T-helper 9 cell (primary cell): ENCODE measurements at places on chromosomes 3 and 15.

DNA sequence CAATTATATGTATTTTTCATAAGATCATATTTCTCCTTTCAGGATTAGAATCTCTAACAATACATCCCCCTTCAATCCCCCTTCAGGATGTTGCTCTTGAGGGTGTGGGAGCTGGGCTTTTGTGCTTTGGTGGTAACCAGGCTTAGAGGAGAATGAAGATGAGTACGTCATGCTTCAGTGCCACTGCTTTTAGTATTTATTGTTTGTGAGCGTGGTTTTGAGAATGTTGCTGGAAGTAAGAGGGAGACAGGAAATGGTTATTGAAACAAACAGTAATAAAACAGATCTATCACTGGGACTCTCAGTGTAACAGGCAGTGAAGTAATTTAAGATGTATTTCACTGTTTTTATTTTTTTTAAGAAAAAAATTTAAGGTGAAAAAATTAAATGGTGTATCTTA, 35.3 kb downstream of the GBE1 start:
- DNase-seq: no peak

GRCh38 chr3:14719006-14719405, 44.1 kb downstream of the C3orf20 start:
- DNase-seq: no peak

DNA sequence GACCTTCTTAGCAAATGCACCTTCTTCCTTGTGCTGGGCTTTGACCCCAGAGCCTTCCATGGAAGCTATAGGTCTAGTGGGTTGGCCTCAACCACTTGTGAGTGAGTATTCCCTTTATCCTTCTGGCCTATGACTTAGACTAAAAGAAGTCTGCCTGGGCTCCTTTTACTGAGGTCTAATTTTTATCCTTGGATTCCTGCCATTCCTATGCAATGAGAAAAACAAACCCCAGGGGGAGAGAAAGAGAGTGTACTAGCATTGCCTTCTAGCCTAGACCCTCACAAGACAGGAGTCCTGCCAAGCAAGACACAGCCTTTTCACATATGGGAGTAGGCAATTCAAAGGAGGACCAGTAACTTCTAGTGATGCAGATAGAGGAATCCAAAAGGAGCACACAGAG, 155.4 kb downstream of the PPM1L start:
- DNase-seq: no peak

- no peak for DNase-seq
Measured at GRCh38 chr3:65713016-65713415, 325.7 kb downstream of the MAGI1 start.

DNA sequence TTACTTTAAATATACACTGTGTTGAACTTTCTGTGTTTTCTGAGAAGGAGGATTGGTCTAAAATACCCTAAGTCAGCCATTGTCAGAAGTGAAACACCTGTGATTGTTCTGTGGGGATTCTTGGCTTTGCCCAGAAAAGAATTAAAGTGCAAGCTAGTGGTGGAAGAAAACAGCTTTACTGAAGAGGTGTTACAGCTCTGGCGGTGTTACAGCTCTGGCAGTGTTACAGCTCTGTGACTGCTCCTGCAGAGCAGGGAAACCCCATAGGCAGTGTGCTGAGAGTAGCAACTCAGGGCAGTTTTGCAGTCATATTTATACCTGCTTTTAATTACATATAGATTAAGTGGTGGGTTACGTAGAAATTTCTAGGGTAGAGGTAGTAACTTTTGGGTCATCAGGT, 66.6 kb downstream of the C3orf20 start:
- DNase-seq: no peak

- no peak for DNase-seq
Measured at GRCh38 chr15:88385078-88385700, 82.0 kb downstream of the MRPL46 start.

DNA sequence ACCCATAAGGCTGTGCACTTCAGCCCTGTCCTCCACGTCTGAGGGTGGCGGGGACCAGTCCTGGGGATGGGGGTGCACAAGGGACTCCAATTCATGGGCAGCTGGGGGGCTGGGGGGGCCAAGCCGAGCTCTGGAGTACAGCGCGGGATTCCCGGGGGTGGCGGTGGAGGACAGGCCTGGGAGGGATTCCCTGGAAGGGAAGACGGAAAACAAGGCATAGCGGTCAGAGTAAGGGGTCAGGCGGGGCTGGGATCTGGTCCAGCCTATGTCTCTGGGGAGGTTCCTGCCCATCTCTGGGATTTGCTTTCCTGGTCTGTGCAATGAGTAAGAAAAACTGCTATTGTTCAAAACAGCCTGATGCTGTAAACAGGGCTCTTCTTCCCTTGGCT, 8.1 kb upstream of the IGDCC3 start:
- no peak for DNase-seq

GRCh38 chr3:179037351-179037750, 34.3 kb downstream of the ZMAT3 start:
- peak; percentile 30 for DNase-seq

GRCh38 chr15:100114100-100114499, 227.7 kb downstream of the ADAMTS17 start:
- DNase-seq: no peak

DNA sequence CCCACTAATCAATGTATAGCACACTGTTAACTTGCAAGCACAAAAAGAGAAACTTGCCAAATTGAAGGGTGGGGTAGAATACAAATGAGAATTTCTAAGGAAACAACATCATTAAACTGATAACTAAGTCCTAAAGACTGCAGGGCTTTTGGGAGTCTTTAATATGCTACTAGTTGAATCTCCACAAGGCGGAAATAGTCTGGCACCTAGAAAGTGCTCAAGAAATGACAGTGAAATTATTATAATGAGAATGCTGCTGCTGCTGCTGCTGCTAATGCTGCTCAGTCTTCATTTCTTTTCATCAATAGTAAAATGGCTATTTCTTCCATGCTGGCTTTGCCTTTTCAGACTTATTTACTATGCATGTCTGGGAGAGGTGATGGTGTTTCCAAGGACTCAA, 91.8 kb downstream of the BTD start:
- no peak for DNase-seq

DNA sequence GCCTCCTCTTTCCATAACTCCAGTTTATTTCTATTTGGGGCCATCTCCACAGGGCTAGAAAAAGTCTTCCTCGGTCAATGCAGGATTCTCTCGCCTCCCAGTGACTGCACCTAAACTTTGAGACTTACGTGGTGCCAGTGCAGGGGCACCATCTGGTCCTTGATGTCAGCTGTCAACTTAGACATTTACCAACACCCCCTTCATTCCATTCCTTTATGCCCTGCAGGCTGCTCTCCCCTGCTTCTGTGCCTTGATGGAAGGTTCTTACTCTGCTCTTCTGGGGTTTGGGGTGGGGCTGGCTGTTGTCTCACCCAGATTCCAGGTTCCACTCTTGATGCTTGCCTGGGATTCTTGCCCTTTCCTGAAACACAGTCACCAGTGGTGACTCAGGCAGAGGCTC, 101.8 kb downstream of the ST8SIA2 start:
- no peak for DNase-seq

- no peak for DNase-seq
Measured at GRCh38 chr3:107825556-107825955, 265.3 kb downstream of the CD47 start.

GRCh38 chr3:67744699-67745098, 90.3 kb upstream of the SUCLG2 start:
- no peak for DNase-seq

- DNase-seq: no peak
Measured at GRCh38 chr3:72860053-72860452, 11.8 kb upstream of the SHQ1 start.

DNA sequence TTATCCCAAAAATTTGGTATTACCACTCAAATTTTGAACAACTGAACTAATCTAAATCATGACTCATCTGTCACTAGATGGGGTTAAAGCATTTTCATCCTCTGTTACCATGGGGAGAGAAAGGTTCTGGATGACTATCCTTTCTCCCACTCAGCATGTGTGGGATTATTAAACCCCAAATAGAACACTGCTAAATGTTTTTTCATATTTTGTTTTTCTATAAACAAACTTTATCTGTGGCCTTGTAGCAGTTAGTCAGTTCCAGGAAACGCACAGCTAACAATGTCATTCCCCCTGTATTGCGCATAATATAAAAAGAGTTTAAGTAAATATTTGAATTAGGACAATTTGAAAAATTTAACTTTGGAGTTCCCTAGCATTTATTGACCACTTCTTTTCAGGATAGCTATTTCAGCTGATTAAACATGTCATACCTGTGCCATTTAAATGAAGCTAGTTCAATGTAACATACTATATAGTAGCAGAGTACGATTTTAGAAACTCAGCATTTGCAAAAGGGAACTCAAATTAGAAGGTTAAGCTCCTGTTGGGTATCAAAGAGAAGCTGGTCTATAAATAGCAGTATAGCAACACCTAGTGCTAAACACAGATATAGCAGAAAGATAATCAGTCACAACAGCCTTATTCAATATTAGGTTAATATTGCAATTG, 9.2 kb upstream of the TMEM212 start:
- no peak for DNase-seq

GRCh38 chr3:181906338-181906737, 194.6 kb downstream of the SOX2 start:
- DNase-seq: no peak

DNA sequence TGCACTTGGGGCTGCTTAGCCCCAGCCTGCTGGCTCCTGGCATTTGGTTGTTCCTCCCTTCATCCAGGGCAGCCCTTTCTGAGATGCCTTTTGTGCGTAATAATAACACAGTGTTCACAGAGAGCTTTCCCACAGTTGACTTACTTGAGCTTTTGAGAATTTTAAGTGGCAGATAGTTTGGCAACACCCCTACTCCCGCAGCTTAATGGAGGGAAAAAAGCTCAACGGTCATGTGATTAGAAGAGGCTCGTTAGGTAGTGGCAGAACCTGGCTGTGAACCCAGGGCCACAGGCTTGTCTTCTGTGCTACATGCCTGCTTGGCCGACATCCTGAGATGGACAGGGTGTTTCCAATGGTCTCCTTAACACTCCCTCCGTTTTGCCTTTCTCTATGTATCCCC, 4.7 kb downstream of the KBTBD13 start:
- no peak for DNase-seq

- no peak for DNase-seq
Measured at GRCh38 chr3:98892263-98892662, 9.2 kb downstream of the DCBLD2 start.

GRCh38 chr3:52117537-52117936, 36.7 kb downstream of the POC1A start:
- DNase-seq: no peak

GRCh38 chr3:174294616-174295015, 564.5 kb upstream of the NAALADL2 start:
- no peak for DNase-seq

DNA sequence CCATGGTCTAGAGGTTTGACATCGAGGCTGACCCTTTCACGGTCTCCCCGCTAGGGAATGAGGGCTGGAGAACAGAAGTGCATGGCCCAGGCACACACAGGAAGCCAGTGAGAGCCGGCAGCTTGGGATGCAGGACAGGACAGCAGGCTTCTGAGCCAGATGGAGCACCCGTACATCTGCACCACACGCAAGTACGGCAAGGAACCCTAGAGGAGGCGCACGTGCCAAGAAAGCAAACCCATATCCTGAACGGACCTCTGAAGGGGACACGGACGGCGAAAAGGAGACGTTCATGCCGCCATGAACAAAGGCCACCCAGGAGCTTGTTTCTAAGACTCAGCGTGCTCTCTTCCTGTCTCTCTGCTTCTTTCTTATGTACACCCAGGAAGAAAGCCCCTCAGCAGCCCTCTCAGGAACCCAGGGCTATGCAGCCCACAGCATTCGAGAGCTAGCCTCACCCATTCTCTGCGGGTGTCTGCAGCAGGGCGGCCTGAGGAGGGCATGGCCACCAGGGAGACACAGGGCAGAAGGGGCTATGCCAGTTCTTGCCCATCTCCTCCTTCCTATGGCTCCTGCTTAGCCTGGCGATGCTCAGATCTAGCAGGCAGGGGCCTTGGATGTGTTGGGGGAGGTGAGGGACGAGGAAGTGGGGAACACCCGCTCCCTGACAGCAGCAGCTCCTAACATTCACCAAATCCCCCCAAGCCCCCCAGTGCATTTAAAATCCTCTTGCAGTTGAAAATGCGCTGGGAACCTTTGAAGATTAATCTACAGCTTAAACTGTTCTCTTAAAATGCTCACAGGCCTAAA, 81.3 kb downstream of the PCSK6 start:
- no peak for DNase-seq

DNA sequence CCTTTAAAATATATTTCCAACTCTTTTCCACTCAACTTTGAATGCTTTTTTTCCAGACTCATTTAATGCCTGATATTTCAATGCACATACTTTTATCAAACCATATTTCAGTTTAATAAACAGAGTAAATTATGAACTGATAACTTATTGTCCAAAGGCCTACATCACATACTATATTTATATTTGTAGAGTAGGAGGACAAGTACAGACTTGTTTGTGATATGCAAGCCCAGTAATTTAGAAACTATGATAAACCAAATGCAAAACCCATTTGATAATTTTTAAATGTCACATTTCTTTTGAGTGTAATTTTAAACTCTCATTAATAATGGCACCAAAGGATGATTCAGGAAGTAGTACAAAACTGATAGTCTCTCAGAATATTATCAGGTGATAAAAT, 3.3 kb downstream of the RFX7 start:
- DNase-seq: no peak

- DNase-seq: no peak
Measured at GRCh38 chr3:162658003-162658402, 1161.4 kb downstream of the OTOL1 start.

- no peak for DNase-seq
Measured at GRCh38 chr15:40863660-40864270, 10.3 kb downstream of the RHOV start.

- no peak for DNase-seq
Measured at GRCh38 chr3:102129760-102130608, 280.7 kb downstream of the NFKBIZ start.

GRCh38 chr3:33113772-33114621, at the start of gene CRTAP:
Gene CRTAP (plus strand): TSS chr3:33114014. CDS start chr3:33114078, 64 bp downstream.
- peak; percentile 77 for DNase-seq

DNA sequence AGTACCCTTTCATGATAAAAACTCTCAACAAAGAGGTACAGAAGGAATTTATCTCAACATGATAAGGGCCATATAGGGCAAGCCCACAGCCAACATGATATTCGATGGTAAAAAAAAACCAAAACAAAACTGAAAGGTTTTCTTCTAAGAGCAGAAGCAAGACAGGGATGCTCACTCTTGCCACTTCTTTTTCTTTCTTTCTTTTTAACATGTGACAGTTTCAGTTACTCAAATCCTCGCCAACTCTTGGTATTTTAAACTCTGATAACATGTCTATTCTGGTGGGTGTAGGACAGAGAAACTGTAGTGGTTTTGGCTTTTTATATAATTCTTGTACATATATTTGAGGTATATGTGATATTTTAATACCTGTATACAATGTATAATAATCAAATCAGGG, 74.0 kb upstream of the NMNAT3 start:
- DNase-seq: no peak

DNA sequence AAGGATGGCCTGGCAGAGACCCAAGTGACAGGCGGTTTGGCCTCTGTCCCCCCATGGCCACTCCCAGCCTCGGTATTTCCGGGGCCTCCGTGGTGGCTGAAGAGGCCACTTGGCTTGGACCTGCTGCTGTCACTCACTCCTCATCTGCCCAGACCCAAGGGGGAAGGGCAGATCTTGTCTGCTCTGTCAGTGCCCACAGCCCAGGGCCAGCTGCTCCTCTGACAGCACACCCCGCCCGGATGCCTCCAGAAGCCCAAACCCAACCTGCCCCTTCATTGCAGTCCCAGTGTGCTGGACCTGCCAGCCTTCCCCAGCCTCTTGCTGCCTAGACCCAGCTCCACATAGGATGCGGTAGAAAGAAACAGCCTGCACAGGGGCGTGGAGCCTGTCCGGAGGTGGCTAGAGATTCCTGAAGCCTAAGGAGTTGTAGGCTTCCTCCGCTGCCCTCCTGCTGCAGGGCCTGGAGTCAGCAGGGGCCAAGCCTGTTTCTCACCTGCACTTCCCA, 52.0 kb downstream of the MAGEF1 start:
- DNase-seq: no peak

GRCh38 chr15:80787316-80787715, 8.1 kb downstream of the CEMIP start:
- DNase-seq: no peak
